ENCODE measurements at places on chromosomes 11 and 22.

DNA sequence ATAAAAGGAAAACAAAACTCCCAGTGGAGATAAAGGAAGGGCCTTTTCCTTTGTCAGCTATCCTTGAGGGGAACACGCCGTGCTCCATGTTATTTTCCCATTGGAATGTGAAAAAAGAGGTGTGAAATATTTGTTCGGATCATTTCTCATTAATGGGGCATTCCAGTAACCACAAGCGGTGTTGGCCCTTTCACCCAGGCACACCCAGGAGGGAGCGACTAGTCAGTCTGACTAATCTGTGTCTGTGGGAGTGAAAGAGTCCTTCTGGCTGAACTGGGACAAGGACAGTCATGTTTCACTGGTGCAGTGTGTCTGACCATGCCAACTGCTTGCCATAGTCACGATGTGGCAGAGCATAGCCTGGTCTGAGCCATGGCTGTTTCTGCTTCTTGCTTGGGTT lies 13.0 kb upstream of the MYEOV start:
- no peak for DNase-seq

GRCh38 chr11:46277622-46278386 lies at the start of gene CREB3L1:
Gene CREB3L1, plus strand, starts transcription at chr11:46277662. Its CDS starts 450 bp downstream, at chr11:46278112.
- DNase-seq: no peak

- DNase-seq: no peak
These were observed 11.2 kb downstream of the PI4KA start for GRCh38 chr22:20847318-20847822.

DNA sequence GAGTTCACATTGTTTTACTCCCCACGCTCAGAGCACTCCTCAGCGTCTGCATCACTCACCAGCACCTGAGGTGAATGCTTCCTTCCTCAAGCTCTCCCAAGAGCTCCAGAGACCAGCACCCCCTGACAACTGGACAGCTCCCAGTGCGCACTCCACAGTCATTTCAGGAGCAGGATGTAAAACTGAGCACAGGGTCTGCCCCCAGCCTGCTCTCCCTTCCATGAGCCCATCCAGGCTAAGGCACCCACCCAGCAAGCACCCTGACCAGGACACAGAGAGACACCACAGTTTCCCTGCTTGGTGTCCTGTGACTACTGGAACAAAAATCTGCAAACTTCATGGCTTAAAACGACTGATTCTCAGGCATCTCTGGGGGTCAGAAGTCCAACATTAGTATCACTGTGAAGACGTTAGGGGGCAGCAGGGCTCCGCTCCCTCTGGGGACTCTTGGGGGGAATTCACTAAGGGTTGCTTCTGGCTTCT lies 3.3 kb downstream of the SCGB1D2 start:
- DNase-seq: no peak

- DNase-seq: no peak
These were observed 17.7 kb downstream of the NAV2 start for GRCh38 chr11:19730373-19730772.

- no peak for DNase-seq
These were observed 540.8 kb downstream of the SOX6 start for GRCh38 chr11:15815246-15816195.

DNA sequence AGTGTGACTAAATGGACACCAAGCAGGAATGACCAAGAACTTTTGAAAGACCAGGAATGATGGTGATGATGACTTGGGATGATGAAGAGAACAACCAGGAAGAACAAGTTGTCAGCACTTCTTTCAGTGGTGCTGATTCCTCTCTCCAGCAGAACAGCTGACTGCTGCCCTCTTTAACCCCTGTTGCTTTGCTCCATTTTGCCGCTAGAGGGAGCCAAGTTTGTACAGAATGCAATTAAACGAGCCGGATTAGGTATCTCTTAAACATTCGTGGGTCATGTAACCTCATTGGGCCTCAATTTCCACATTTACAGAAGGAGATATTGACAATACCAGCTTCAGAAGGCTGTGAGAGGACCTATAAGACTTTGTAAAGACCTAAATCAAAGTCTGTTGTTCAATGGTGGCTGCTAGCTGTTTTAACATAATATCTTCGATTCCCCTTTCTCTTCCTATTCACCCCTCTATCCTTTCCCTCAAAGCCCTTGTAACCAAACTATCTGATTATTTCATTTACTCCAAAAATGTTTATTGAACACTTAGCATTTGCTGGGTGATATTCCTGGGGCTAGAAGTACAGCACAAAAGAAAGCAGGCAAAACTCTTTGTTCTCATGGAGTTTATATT lies 1.9 kb downstream of the OR4S1 start:
- DNase-seq: no peak

Measured in NCI-H1436 treated with DMSO at 0.1 percent for 48 hours (cell line).